ENCODE measurements at places on chromosomes 7 and 10. TPM values are rescaled to one million over a fixed set of nuclear protein-coding genes. Genes with fewer than 3 reads are reported as not detected.

The FAM25A gene
- not detected for total RNA-seq

DNA sequence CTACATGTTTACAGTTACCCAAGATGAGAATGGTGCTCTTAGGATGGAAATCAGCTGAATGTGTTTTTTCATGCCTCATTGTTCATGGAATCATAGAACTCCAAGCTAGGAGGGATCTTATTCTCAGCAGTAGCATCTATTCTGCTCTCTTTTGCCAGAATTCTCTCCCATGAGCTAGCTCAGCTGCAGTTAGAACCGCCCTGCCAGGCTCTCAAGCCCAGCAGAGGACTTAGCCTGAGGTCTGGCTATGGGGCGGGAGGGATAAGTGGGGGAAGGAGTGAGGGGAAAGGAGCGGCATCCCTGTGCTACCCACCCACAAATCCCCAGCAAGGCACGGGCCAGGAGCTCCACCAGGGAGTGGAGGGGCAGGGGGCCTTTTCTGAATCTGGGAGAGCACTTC, 120.7 kb upstream of the PLXNA4 start:
- DNase-seq, result no peak

DNA sequence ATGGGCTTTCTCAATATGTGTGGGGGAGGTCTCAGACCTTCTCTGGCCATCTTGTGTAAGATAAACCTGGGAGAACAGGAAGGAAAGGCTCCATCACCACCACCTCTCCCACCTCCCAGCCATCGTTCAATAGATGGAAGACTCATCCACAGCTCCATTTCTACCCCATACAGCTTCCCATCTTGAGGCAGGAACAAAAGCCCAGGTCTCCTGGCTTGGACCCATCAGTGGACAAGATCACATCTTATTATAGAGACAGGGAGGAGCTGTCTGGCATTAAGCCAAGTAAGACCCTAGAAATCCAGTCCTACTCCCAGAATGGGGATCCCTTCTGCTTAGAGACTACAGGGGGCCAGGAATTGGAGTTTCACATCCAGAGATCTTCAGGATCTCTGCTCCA, 150.3 kb downstream of the GFRA1 start:
- no peak for DNase-seq

DNA sequence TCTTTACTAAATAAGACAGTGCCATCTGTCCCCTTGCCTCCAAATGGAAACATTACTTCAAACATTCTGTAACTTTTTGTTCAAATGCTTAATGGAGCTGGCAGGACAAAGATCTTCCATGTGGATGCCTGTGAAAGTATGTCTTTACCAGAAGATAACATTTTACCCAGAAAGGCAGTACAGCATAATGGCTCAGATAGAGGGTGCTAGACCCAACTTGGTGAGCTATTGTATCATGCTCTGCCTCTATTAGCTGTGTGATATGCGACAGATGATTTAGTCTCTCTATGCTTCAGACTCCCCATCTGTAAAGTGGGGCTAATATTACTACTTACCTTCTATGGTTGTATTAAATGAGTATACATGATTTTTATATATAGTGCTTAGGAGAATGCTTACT, 8.8 kb upstream of the SMKR1 start:
- DNase-seq, result no peak

- DNase-seq, result no peak
Measured at GRCh38 chr7:137026176-137026500, 157.7 kb downstream of the CHRM2 start.

GRCh38 chr10:3065622-3066021, 1.7 kb upstream of the PFKP start:
- DNase-seq, result no peak

Measured in activated T-cell treated with anti-CD3 and anti-CD28 coated beads, Interleukin-2, amount 50 U/mL, for 72 hours (primary cell).